HFFc6 (cell line): ENCODE measurements at places on chromosomes 2 and 18. TPM values are rescaled to one million over a fixed set of nuclear protein-coding genes. Genes with fewer than 3 reads are reported as not detected.

The EVX2 gene
- total RNA-seq = not detected in 3 replicates

The ABCB11 gene
- total RNA-seq = not detected in 3 replicates

The SCYGR5 gene
- not detected in 3 replicates for total RNA-seq

DNA sequence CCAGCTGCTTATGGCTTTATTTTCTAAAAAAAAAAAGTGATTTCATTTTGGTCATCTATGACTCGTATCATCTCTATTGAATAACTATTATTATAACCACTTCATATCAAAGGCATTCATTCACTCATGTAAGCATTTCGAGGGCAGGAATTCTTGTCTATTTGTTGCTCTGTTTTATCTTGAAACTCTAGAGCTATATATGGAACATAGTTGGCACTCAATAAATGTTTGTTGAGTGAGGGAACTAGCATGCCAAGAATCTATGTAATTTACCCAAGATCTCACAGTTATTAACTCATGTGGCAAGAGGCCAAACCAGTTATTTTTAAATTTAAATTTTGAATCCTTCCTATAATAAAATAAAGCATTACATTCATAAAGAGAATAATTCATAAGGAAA is 470.1 kb downstream of the TMX3 start:
- peak; percentile 43 for DNase-seq

DNA sequence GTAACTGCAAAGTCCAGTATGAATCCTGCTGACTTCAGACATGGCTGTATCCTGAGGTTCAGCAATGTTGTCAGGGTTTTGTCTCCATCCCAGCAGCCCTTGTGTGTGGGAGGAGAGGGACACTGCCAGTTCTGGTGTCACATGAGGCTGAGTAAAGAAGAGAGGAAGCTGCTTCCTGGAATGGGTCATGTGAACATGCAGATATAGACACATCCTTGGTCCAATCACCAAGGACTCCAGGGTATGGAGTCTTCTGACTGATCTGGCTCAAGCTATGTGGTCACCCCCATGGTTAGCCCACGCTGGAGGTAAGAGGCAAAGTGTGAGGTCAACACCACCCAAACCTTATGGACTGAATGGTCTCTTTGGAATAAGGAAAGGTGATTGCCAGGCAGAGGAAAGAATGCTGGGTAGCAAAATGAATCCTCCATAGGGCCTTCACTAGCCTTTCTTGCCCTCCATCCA is 134.4 kb upstream of the SLC1A4 start:
- no peak for DNase-seq
